ENCODE measurements at places on chromosomes 2 and 18. TPM values are rescaled to one million over a fixed set of nuclear protein-coding genes. Genes with fewer than 3 reads are reported as not detected.

SLC9A2 gene
- total RNA-seq = 0.20 TPM

HOXD3 gene
- 0.52 TPM for total RNA-seq

REEP1 gene
- total RNA-seq = 1.6 TPM

ZSWIM2 gene
- total RNA-seq = not detected

ARMC9 gene
- 1.2 TPM for total RNA-seq

SERPINB2 gene
- 139 TPM for total RNA-seq

TMEM185B gene
- 20.3 TPM for total RNA-seq

MAP3K19 gene
- not detected for total RNA-seq

SAP130 gene
- 14.3 TPM for total RNA-seq

SCN7A gene
- total RNA-seq = 0.48 TPM

ACTG2 gene
- 40.8 TPM for total RNA-seq

ANKRD29 gene
- total RNA-seq = 11.2 TPM

ABHD1 gene
- total RNA-seq = not detected

GAL3ST2 gene
- total RNA-seq = not detected

GALNT5 gene
- total RNA-seq = 3.8 TPM

COMMD1 gene
- total RNA-seq = 31.4 TPM

SCN2A gene
- 0.04 TPM for total RNA-seq

KCNJ13 gene
- total RNA-seq = not detected

RAX gene
- not detected for total RNA-seq

KCNK3 gene
- total RNA-seq = 0.44 TPM

CD8A gene
- total RNA-seq = 0.44 TPM

SF3B1 gene
- 113 TPM for total RNA-seq

KLHL41 gene
- 0.40 TPM for total RNA-seq

DLGAP1 gene
- total RNA-seq = 0.28 TPM

ANKRD23 gene
- total RNA-seq = 1.8 TPM

LAMA3 gene
- total RNA-seq = 40.1 TPM

RGPD3 gene
- total RNA-seq = 0.04 TPM

COLEC11 gene
- total RNA-seq = not detected

RAD51AP2 gene
- 0.16 TPM for total RNA-seq

TUBA3E gene
- total RNA-seq = not detected

CLEC4F gene
- total RNA-seq = not detected
